ENCODE measurements at places on chromosomes 12 and 14. TPM values are rescaled to one million over a fixed set of nuclear protein-coding genes. Genes with fewer than 3 reads are reported as not detected.

CCDC175 gene
- not detected for total RNA-seq

PFKM gene
- total RNA-seq = 35.9 TPM

RPGRIP1 gene
- total RNA-seq = not detected

PAPLN gene
- total RNA-seq = 0.58 TPM

LRFN5 gene
- not detected for total RNA-seq

DNA sequence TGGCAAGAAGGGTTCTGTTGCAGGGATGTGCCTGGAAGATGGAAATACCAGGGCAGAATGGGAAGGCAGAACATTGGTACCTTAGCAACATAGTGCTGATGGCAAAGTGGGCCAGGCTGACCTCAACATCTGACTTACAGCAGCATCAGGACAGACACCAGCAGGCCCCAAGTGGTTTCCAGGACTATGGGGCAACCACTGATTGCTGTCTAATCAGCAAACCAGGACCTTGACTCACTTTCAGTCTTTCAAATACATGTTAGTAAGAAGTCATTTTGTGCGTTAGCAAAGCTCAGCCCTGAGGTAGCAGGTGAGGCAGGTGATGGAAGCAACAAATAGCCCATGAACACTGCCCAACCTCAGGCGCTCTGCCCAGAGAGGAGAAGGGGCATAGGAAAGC is 4.7 kb upstream of the SPTSSA start:
- no peak for DNase-seq

DNA sequence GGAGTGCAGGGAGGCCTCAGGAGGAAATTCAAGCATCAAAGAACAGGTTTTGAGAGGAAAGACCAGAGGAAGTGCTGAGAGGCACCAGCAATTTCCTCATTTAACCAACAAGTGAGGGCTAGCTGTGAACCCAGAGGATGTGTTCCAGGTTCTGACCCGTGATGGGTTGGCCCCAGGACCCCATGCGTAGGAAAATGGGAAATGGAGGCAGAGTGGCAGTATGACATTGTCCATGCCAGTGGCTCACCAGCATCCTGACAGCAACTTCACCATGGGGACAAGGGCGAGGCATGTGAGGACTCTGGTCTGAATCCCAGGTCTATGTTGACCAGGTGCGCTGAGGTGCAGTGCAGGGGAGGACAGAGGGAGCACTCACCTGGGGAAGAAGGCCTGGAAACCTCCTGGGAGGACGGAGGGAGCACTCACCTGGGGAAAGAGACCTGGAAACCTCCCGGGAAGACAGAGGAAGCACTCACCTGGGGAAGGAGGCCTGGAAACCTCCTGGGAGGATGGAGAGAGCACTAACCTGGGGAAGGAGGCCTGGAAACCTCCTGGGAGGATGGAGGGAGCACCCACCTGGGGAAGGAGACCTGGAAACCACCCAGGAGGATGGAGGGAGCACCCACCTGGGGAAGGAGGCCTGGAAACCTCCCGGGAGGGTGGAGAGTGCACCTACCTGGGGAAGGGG is 6.7 kb upstream of the CACNA2D4 start:
- no peak for DNase-seq

GRCh38 chr12:4450551-4451112 is 5.0 kb upstream of the FGF6 start:
- no peak for DNase-seq

GRCh38 chr12:108254030-108254429 is 85.1 kb downstream of the CMKLR1 start:
- DNase-seq = no peak

DNA sequence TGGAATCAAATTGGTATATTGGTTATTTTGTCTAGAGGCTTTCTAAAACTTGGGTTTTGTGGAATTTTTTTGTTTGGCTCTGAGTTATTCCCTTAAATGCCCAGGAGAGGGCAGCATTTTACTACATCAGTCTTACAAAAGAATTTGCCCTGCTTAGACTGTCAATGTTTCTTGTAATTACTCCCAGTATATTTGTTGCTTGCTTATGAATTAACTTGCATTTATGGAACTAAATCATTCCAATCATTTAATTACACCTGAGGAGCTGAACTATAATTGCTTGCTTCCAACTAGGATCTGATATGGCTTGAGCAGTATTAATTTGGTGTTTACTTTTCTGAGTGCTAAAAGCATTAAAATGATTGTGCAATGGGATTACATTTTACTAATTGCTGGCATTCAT is 48.7 kb downstream of the MIPOL1 start:
- DNase-seq = no peak

DNA sequence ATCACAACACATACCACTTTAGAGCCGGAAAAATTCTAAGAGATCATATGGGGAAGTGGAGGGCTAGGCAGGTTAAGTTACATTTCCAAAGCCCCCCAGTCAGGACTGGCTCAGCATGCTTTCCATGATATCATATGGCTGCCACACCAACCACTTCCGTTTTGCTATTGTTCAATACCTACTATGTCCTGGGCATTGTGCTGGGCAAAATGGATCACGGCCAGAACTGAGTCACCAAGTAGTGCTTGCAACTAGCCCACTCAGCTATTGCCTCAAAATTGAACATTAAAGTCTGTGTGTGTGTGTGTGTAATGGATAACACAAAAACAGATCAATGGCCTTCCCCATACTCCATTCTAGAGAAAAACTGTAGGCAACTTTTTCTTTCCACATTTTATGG is 22.7 kb downstream of the WIF1 start:
- no peak for DNase-seq

DNA sequence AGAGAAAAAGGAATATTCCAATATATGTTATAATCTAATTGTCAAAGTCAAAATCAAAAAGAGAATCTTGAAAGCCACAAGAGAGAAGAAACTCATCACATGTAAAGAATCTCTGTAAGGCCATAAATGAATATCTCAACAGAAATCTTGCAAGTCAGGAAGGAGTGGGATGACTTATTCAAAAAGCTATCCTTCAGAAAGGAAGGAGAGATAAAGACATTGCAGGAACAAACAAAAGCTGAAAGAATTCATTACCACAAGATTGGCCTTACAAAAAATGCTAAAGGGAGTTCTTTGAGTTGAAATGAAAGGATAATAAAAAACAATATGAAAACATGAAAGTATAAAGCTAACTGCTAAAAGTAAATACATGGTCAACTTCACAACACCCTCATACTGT is 286.8 kb downstream of the LRIG3 start:
- no peak for DNase-seq

- no peak for DNase-seq
Observed at GRCh38 chr12:1656902-1657301, 27.9 kb downstream of the WNT5B start.

DNA sequence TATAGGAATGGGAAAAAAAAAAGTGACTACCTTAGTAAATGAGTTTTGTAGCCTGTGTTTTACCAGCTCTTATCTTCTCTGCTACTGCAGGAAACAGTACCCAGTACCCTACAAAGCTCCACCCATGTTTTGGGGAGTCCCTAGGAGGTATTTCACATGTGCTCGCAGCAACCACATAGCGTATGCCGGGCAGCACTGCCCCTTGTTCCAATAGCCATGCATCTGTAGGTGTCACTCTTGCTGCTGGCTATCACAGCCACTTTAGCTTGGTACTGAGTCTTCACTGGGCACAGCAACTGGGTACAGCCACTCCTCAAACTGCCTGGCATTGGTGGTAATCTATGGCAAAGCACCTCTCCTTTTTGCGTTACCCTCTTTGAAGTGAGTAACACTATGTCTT is 2.0 kb upstream of the MDM1 start:
- peak; percentile 51 for DNase-seq

DNA sequence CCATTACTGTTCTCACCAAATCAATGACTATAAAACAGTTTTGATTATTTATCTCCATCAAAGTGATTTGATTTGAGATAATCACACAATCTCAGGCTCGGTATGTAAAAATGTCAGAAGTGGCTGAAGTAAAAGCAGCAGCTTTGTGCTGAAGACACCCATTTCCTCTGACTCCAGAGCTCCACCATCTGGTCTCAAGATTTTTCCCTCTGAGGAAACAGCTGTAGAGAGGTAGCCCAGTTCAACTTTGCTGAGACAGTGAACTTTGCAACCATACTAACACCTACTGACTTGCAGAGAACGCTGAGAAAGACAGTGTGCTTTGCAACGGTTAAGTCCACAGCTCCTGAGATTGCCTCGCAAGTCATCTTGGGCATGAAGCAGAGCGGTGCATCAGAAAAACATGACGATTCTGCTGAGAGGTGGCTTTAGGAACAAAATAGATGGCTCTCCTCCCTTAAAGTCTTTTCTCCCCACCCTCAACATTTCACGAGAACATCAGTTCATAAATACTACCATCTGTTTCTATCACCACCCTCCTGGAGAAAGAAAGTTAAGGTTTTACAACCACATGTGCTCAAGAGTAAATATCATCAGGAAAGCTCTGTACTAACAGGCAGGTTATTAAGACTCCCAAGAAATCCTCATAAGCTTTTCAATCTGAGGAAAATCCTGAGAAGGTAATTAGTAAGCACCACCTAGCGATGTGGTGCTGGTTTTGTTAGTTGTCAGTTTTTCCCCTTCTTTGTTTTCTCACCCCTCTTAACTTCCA is 34.8 kb downstream of the HIGD1C start:
- DNase-seq = peak; percentile 25

GRCh38 chr14:20184181-20184580 is 6.5 kb upstream of the OR11G2 start:
- no peak for DNase-seq

DNA sequence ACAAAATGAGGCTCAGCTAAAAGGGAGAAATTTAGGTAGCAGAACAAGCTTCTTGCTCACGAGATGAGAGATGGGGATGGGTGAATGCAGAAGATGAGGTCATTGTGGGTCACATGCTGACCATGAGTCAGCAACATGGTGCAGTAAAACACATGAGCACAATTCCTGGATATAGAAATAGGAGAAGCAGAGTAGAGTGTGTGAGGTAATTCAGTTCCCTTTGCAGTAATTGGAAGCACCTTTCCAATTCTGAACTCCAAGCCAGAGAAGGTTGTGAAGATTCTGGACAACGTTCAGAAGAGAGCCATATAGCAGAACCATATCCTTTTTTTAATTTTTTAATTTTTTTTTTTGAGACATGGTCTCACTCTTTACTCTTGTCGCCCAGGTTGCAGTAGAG is 62.0 kb upstream of the LMNTD1 start:
- DNase-seq = no peak

DNA sequence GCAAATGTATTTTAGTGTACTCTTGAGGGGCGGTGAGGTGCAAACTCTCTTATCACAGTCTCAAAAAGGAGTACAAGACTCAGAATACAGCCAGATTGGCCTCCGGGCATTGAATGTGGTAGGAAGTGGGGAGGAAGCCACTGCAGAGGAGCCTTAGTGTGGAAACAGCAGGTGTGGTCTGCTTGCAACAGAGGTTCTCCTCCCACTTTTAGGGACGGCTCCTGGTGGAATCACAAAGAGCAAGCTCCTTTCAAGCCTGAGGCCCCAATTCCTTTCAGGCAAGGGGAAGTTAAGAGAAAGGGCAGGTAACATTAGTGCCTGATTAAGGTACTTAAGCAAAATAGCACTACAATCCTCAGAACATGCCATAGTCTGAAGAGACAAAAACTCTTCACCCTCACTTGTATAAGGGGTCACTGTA is 23.7 kb upstream of the SLC2A3 start:
- DNase-seq = peak; percentile 49

- no peak for DNase-seq
Observed at GRCh38 chr12:57993030-57993429, 51.7 kb downstream of the ATP23 start.

DNA sequence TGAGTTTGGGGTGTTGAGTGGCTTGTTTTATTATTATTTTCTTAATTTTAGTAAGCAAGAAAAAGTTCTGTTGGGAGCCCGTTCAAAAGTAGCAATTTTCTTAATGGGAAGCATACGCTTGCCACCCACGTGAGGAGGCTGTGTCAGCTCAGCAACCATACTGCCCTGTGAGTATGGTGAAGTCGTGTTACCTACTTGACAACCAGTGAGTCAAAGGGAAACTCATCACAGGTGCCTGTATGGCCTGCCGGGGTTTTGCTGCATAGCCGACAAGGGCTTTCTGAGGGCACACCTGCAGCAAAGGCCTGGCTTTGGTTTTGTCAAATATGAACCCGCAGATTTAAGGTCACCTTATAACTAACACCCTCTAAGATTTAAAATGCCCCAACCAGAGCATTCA is 31.1 kb downstream of the PITPNM2 start:
- DNase-seq = peak; percentile 60

GRCh38 chr14:73465823-73466532 is 7.6 kb upstream of the NUMB start:
- DNase-seq = no peak

DNA sequence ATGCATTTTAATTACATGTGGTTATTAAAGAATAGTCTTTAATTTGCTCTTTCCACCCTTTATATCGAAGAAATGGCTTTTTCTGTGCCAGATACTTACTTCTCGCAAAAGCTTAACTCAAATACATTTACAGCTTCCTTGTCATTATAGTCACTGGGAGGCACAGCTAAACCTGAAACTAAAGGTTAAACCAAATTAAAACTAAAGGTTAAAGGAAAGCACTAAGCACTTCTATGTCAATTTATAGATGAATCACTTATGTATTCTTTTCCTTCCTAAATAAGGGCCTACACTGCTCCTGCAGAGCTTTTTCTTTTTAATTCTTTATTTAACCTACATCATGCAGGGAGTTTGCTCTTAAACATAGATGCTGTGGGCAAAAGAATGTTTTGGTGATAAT is 9.1 kb downstream of the C14orf93 start:
- DNase-seq = no peak

DNA sequence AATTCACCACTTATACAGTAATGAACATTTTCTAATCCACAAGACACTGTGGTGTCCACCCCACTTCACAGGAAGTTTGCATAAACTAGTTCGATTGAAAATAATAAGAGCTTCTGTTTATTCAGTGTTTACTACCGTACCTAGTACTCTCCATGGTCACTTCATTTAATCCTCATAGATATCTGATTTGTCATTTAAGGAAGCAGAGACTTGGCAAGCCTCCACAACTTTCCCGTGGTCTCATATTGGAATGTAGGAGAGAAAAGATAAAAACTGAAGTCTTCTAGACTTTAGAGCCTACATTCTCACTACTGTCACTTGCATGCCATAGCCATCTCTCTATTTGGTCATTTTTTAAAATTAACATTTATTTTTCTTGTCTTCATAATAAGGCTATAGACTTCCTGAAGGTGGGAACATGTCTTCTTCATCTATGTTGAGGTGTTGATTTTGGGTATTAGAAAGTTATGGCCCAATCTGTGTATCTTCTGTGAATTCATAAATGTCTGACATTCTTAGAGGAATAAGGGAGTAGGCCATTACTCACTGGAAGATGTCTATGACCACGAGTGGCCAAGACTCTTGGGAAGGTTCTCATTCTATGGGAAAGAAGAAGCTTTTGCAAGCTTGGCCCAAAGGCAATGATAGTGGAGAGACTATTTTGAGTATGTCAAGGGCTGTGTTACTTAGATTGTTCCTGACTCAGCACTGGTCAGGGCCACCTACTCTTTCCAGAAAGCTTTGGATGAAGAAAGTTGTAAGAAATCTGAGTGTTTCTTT is 423.7 kb downstream of the LRIG3 start:
- no peak for DNase-seq
